ENCODE measurements at places on chromosomes 4 and X.

GRCh38 chr4:159046683-159047082, 56.2 kb upstream of the RAPGEF2 start:
- no peak overlapping the region for H3K4me3 ChIP-seq
- H3K27ac ChIP-seq, result no peak overlapping the region
- no peak for DNase-seq
- H3K36me3 ChIP-seq, result no peaks in the 10 kb centered on the region
- no peaks in the 10 kb centered on the region for H3K4me1 ChIP-seq

- H3K4me3 ChIP-seq, result no peak overlapping the region
- no peaks in the 10 kb centered on the region for H3K27me3 ChIP-seq
- H3K27ac ChIP-seq, result no peak overlapping the region
- no peaks in the 10 kb centered on the region for H3K4me1 ChIP-seq
- no peak for DNase-seq
These were observed 796.5 kb upstream of the SLIT2 start for GRCh38 chr4:19455196-19455595.

DNA sequence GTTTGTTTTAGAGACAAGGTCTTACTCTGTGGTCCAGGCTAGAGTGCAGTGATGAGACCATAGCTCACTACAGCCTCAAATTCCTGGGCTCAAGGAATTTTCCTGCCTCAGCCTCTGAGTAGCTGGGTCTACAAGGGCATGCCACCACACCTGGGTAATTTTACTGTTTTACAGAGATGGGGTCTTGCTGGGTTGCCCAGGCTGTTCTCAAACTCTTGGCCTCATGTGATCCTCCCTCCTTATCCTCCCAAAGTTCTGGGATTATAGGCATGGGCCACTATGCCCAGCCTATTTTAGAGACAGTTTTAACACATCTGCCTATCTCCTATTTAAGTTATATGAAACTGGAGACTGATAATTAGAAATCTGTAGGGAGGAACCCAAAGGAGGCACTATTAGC, 53.8 kb downstream of the SPRY1 start:
- no peak overlapping the region for H3K4me3 ChIP-seq
- H3K36me3 ChIP-seq, result no peaks in the 10 kb centered on the region
- no peak for DNase-seq
- H3K27ac ChIP-seq, result no peak overlapping the region
- H3K4me1 ChIP-seq, result no peaks in the 10 kb centered on the region

- no peak overlapping the region for H3K27ac ChIP-seq
- no peaks in the 10 kb centered on the region for H3K4me1 ChIP-seq
- H3K4me3 ChIP-seq, result no peak overlapping the region
- H3K27me3 ChIP-seq, result no peaks in the 10 kb centered on the region
- H3K36me3 ChIP-seq, result no peaks in the 10 kb centered on the region
- DNase-seq, result no peak
These were observed 56.7 kb upstream of the ENPP6 start for GRCh38 chr4:184274286-184274951.

DNA sequence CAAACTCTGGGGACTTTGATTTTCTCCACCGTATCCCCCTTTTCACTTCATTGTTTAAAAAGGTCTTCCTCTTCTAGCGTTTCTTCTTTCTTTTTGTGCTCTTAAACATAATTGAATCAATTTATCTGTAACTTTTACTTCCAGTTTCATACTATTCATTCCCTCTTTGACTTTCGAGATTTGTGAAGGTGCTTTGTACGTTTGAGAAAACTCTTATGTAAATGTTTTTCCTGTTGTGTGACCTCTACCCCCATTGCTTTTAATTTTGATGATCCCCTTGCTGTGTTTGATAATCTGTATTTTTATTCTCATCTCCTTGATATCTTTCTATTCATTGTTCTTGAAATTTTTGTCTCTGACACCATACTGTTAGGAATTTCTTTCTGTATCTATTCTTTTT, 4.8 kb downstream of the USP38 start:
- no peaks in the 10 kb centered on the region for H3K36me3 ChIP-seq
- no peak overlapping the region for H3K27ac ChIP-seq
- peaks cover 10% of the 10 kb centered on the region for H3K4me1 ChIP-seq
- no peak for DNase-seq
- H3K4me3 ChIP-seq, result no peak overlapping the region

GRCh38 chr4:155408796-155409195, 32.0 kb upstream of the MAP9 start:
- DNase-seq, result no peak
- no peaks in the 10 kb centered on the region for H3K4me1 ChIP-seq
- H3K27ac ChIP-seq, result no peak overlapping the region
- no peak overlapping the region for H3K4me3 ChIP-seq
- H3K27me3 ChIP-seq, result no peaks in the 10 kb centered on the region

- no peak overlapping the region for H3K27ac ChIP-seq
- H3K4me3 ChIP-seq, result no peak overlapping the region
- DNase-seq, result no peak
- H3K27me3 ChIP-seq, result no peaks in the 10 kb centered on the region
- no peaks in the 10 kb centered on the region for H3K36me3 ChIP-seq
These were observed 69.6 kb upstream of the PCDH18 start for GRCh38 chr4:137601934-137602333.

- H3K27me3 ChIP-seq, result no peaks in the 10 kb centered on the region
- H3K4me3 ChIP-seq, result no peak overlapping the region
- H3K27ac ChIP-seq, result no peak overlapping the region
- no peak for DNase-seq
- no peaks in the 10 kb centered on the region for H3K4me1 ChIP-seq
- no peaks in the 10 kb centered on the region for H3K36me3 ChIP-seq
These were observed 60.7 kb downstream of the ABCG2 start for GRCh38 chr4:88097781-88098180.

DNA sequence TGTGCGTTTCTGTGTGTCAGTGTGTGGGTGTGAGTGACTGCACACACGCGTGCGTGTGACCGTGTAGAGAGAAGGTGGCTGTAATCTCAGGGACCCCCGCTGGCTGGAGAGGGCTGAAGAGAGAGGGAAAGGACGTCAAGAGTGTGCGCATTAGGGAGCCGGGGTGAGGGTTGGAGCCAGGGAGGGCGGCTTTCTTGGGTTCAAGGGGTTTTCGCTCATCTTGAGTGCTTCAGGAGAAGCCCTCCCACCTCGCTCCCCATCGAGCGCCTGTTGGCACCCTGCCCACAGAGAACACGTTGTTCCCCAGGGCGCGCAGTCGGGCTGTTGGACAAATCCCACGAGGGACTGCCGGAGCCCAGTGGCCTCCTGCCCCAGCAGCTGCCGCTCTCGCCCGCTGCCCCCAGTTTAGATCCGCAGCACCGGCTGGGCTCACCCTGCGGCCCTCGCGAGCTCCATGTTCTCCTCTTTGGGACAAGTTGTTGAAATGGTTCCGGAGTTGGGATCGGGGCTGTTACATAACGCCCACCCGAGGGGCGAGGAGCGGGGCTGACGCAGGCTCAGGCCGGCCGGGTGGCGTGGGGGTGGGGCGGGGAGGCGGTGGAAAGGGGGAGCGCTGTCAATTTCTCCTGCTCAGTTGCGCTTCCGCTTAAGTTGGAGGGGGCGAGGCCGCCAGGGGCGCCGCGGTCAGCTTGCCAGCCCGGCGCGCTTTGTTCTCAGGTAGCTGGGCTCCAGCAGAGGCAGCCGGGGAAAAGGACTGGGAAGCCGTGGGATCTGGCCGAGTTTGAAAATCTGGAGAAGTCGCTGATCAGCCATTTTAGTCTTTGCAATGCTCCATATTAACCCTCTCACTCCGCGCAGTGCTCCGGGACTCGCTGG, 1.6 kb downstream of the GRIA2 start:
- H3K27ac ChIP-seq, result no peak overlapping the region
- H3K4me3 ChIP-seq, result peak overlapping the region; percentile 32
- H3K4me1 ChIP-seq, result peaks cover 5% of the 10 kb centered on the region
- peaks cover 20% of the 10 kb centered on the region for H3K27me3 ChIP-seq
- peak; percentile 58 for DNase-seq
- H3K36me3 ChIP-seq, result no peaks in the 10 kb centered on the region

- no peaks in the 10 kb centered on the region for H3K36me3 ChIP-seq
- H3K4me1 ChIP-seq, result no peaks in the 10 kb centered on the region
- no peak overlapping the region for H3K4me3 ChIP-seq
- H3K27ac ChIP-seq, result no peak overlapping the region
These were observed 39.8 kb downstream of the SPCS3 start for GRCh38 chr4:176359590-176359989.
